ENCODE measurements at places on chromosomes 7 and 10.
A peak's percentile ranks its signal among the peaks of the same experiment; 100 is the strongest.

DNA sequence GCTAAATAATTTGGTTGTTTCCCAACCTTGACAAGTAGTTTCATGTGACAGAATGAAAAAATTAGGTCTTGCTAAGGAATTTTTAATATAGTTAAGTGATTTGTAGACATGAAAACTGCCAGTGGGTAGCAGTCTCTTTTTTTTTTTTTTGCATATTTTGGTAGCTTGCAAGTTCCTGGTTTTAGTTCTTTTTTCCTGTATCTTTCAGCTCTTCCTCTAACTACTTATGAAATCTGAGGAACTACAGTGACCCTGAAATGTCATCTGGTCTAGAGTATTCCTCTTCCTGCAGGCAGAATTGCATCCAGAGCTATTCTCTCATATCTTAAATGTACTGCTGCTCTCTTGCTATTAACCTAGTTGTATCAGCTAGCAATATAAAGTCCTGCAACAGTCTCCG is 160.4 kb downstream of the HDAC9 start:
- DNase-seq: no peak

DNA sequence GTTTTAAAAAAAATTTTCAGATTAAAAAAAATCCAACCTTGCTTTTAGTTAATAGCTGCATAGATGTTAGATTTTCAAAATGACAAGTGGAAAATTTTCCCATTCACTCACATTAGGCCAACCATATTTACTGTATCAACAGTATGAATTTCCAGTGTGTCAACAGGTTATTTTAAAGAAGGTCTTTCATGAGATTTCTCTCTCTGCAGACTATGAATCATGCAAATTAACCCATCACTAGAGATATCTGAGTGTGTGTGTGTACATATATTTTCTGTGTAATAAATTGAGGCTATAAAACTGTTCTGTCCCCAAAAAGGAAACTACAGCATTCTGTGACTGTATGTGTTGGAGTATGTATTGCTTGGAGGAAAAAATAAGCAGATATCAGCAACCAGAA is 305.6 kb downstream of the ARL4A start:
- DNase-seq: no peak

DNA sequence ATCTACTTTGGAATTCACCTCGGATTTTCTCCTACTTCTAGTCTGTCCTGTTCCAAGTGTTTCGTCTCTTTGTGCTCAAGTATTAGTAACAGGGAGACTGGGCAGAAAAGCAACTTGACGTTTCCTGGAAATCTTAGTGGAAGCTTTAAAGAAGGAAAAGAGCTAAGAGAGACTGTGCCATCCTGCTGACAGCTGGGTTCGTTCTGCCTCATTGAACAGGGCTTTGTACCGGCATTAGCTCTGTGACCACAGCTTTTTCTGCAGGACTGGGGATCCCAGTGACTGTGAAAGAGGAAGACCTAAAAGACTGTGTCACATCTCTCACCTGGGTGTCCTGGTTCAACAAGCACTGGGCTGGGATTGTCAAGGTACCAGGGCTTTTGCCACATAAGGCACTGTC is 70.8 kb upstream of the CDCA7L start:
- no peak for DNase-seq

DNA sequence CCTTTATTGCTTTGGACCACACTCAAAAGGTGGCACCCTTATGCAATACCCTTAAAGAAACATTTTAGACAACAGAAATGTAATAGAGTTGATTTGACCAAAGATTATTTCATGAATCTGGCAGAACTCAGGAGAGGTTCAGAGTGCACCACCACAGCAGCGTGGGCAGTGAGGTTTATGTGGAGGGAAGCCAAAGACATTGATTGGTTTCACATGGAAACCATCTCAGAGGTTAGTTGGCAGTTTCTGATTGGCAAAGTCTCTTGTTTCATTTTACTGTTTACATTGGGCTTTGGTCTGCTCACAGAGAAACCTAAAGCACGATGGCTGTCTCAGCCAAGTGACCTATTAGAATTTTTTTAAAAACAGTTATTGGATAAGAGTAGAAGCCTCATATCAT is 101.3 kb downstream of the SDHAF3 start:
- no peak for DNase-seq

DNA sequence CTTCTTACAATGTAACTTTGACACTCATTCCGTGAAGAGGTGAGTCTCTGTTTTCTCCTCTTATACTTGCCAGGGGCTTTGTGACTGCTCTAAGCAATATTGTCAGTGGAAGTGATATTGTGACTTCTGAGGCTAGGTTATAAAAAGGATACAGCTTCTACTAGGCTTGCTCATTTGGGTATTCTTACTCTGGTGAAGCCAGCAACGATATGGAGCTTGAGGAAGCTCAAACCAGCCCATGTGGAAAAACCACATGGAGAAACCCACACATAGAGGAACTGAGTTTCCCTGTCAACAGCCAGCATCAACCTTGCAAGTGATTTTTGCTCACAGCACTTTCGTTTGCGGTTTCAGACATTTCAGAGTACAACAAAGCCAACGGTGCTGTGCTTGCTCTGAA is 149.6 kb upstream of the SEMA3E start:
- DNase-seq: no peak

- DNase-seq: no peak
Measured at GRCh38 chr10:86684331-86685097, 16.2 kb downstream of the LDB3 start.

- DNase-seq: no peak
Measured at GRCh38 chr7:138833596-138833995, 35.6 kb upstream of the ATP6V0A4 start.

GRCh38 chr7:135454060-135454459 is 55.8 kb downstream of the CNOT4 start:
- DNase-seq: no peak

DNA sequence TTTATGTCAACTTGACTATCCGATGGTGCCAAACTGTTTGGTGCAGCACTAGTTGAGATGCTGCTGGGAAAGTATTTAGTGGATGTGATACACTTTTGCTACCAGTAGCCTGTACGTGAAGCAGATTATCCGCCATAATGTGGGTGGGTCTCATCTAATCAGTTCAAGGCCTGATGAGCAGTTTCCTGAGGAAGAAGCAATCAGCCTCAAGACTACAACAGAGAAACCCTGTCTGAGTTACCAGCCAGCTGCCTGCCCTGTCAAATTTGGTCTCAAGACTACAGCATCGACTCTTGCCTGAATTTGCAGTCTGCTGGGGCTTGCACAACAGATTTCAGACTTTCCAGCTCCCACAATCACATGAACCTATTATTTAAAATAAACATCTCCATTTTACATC is 10.9 kb upstream of the RBP3 start:
- DNase-seq: no peak

DNA sequence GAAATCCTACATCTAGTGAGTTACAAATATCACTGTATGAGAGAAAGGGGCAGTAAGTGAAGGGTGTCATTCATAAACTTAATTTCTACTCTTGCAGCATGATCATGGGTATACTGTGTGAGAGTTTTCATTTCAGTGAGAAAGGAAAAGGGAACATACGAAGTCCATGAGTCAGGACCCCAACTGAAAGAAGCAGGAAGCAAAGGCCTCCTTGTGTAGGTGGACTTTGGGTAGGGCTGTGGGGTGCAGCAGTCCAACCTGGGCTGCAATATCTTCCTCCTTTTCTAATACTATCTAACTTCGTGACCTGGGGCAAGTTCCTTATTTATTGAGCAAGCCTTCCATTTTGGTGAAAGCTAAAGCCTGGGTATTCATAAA is 248.2 kb upstream of the TCF7L2 start:
- DNase-seq: no peak

- no peak for DNase-seq
Measured at GRCh38 chr7:30936650-30937245, 25.1 kb downstream of the AQP1 start.

GRCh38 chr7:34207810-34208209 is 302.5 kb downstream of the BMPER start:
- DNase-seq: no peak

DNA sequence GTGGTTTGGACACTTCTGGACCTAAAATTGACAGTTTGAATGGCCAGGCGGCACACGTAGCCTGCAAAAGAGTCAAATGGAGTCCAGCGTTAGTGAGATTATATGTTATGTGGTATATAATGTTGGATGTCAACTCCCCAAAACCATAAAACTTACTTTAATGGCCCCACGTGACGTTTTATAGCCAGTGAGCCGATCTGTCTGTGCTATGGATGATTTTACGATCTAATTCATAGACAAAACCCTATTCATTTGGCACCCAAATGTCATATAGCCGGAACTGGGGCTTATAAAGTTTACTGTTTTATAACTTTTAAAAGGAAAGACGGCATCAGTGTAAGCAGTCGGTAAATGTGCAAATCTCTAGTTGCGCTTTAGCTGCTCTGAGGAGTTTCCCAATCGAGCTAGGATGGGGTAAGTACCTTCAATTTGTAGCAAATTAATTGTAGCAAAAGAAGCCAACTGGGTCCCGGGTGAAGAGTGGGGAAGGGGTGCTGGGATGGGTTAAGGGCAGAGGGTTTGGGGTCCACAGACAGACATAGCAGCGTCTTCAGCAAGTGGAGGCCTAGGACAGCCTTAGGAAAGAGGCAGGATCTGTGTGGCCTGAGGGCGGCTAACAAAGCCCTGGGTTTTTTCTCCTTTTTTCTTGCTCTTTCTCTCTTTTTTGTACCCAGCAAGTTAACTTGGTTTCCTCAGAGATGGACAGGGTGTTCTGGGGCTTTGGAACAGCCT is 3.2 kb downstream of the HOXA5 start:
- no peak for DNase-seq

- no peak for DNase-seq
Measured at GRCh38 chr10:99993701-99994689, 15.8 kb downstream of the DNMBP start.

DNA sequence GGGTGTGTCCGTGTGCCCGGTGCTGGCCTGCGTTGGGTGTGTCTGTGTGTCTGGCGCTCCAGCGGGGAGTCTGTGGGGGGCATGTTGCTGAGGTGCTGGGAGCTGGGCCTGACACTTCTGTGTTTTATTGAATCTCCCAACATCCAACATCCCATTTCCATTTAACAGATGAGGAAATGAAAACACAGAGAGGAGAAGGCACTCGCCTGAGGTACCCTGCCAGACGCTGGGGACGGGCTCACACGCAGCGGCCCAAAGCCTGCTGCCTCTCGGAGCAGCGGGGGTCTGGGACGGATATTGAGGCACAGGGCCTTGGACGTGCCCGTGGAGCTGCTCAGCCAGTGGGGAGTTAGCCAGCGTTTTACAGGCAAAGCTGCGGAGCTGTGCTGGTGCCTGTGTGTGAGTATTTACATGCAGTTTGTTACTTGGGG is 133.9 kb downstream of the DNAJB6 start:
- no peak for DNase-seq

DNA sequence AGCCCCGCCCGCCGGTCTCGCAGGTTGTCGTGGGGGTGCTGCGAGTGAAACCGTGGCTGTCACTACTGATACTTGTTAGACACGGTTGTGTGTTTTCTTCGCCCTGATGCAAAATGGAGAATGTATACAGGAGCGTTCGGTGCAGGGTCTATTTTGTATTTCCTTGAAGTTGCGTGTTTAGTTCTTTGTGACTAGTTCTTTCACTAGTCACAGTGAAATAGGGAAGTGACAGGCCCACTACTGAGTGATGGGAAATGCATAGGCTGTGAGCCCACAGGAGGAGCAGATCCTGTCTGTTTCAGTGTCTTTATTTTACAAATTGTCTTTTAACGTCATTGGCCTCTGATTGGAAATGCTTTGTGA is 675 bp downstream of the ABRAXAS2 start:
- no peak for DNase-seq

DNA sequence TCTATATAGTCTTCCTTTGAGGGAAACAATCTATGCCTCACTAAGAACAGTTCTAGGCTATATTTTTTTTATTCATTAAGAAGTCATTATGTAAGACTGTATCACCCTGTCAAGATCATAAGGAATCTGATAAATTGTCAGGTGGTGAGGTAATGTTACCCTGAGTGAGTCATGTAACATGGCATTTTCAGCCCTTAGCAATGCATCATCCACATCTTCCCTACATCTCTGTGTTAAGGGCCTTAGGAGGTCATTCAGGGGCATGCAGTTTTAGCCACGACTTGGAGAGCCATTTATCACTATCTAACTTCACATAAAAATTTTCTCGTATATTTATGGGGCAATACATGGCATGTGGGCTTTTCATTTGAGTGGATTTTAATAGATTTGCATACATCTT is 924.5 kb upstream of the MBL2 start:
- DNase-seq: no peak

DNA sequence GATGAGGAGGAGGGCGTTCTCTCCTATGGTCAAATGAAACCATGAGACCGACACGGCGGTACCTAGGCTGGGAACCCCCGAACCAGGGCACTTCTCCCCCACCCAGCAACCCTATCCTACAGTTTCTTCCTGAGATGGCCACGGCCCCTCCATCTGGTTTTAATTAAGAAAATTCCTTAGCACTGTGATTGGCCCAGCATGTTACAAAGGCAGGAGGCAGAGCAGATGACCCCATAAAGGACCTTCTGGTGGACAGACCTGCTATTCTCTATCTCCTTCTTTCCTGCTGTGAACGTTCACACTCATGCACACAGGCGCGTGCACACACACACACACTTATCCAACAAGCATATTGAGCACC is 129.4 kb downstream of the RGS10 start:
- no peak for DNase-seq

GRCh38 chr7:142176901-142177300 is 65.4 kb downstream of the MGAM2 start:
- no peak for DNase-seq

GRCh38 chr10:13016426-13016825 is 14.9 kb upstream of the CCDC3 start:
- no peak for DNase-seq

DNA sequence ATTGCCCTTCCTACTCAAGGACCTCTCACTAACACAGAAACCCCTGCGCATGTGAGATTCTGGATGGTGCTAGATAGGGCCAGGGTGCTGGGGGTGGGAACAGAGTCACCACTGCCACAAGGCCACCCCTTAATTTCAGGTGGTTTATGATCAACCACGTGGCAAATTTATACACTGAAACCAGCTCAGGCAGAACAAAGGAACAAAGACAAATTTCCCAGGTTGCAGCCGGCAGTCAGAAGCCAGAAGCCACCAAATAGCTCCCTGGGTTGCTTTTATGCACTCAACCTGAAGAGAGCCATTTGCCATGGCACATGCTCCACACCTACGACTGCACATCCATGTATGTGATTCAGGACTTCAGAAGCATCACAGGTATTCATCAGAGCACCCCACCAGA is 2.5 kb downstream of the VOPP1 start:
- DNase-seq: no peak

DNA sequence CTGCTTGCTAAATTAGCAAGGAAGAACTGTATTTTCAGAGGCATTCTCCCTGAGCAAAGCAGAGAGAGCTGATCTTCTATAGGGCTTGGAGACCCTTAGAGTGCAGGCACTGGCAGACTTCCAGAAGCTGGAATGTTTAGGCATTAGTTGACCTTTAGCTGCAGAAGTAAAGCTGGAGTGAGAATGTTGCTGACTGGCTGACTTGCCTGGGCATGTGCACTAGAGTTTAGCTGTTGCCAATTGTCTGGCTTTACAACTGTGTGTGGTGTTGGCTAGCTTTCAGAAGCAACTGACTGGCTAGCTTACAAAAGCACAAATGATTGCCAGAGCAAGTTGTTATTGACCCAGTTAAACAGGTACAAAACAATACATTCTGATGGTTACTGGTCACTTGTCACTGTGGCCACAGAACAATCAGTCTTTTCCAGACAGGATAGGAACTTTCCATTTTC is 25.1 kb downstream of the FAM13C start:
- DNase-seq: peak; percentile 26

- DNase-seq: peak; percentile 1
Measured at GRCh38 chr10:20855398-20856038, 41.6 kb downstream of the NEBL start.

- DNase-seq: no peak
Measured at GRCh38 chr7:17355050-17355449, 56.6 kb downstream of the AHR start.
